ENCODE measurements at places on chromosomes 7 and 10.

- no peak for DNase-seq
Measured at GRCh38 chr10:1315178-1315577, 259.0 kb downstream of the WDR37 start.

GRCh38 chr7:151940048-151940811, 16.0 kb upstream of the GALNTL5 start:
- DNase-seq: no peak

DNA sequence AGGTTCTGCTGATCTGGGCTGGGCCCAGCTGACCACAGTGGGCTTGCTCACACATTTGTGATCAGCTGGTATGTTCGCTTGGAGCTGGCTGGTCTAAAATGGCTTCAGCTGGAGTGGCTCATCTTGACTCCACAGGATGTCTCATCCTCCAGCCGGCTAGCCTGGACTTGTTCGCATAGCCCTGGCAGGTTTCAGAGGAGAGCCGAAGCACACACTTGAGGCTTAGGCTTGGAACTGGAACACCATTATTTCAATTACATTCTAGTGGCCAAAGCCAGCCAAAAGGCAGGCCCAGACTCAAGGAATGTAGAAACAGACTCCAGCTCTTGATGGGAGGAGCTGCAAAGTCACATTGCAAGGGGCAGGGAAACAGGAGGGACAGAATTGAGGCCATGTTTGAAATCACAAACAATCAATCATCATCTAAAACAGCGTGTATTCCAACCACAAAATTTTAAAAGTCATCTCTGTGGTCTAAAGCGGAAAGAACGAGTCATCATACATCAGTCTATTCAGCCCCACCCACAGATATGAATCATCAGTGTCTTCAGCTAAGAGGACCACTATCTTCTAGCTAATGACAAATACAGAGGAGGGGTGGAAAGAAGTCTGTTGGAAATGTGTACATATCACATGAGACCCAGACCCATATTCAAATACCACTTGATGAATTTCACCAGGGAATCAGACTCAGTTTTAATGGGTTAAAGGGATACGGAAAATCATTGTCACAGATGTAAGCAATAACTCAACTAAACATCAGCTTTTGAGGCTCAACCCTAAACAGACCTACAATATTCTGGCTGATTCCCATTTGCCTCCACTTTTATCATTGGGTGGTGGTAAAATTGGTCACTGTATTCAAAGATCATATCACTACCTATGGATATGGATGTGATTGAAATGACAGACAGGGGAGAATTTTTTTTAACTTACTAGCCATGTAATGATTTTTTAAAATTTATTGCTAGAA, 139.0 kb upstream of the MKLN1 start:
- peak; percentile 88 for DNase-seq

DNA sequence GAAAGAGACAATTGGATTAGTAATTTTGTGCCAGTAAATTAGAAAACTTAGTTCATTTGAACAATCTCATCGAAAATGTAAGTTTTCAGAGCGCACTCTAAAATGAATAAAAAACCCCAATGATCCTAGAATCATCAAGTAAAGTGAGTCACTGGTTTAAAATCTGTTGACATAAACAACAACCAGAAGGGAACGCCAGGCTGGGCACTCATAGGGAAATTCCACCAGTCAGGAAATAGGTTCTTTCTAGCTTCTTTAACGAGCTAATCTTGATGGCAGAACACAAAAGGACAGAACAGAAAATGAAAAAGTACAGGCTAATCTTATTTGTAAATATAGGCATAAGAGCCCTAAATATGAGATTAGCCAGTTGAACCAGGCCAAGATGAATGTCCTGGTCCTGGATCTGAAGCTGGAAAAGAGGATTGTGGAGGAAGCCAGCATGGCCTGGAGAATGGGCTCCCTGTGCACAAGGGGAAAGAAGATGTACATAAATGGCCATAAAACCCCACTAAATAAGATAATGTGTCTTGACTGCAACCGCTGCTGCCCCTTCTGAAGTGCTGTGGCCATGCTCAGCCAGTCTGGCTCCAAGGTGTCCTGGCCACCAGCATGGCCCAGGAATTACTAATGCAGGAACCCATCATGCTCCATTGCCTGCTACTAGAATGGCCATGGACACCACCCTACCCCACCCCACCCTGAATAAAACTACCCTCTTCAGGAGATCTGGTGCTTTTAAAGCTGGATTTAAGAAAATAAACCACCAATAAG, 114.0 kb downstream of the WDFY4 start:
- no peak for DNase-seq

- no peak for DNase-seq
Measured at GRCh38 chr7:50203521-50203920, 101.0 kb upstream of the IKZF1 start.

GRCh38 chr10:120987359-120987758, 136.2 kb downstream of the WDR11 start:
- DNase-seq: no peak
